ENCODE measurements at places on chromosomes 2 and 18.

- no peak for DNase-seq
These were observed 10.1 kb upstream of the LCLAT1 start for GRCh38 chr2:30436859-30437435.

GRCh38 chr2:241924069-241924908 is 54.8 kb downstream of the RTP5 start:
- DNase-seq, result no peak

DNA sequence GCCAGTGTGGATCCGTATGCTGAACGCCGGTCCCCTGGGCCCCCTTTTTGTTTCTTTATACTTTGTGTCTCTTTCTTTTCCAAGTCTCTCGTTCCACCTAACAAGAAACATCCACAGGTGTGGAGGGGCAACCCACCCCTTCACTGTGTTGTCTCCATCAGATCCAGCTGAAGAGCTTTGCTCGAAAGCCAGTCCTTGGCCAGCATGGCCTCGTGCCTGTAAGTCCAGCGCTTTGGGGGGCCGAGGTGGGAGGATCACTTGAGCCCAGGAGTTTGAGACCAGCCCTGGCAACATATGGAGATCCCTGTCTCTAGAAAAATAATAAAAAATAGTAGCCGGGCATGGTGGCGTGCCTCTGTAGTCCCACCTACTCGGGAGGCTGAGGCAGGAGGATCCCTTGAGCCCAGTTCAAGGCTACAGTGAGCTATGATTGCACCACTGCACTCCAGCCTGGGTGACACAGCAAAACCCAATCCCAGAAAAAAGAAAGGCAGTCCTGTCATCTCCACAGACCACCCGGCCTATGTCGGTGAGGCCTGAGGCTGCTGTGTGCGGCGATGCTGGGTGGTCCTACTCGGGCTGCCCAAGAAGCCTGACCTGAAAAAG is 3.4 kb upstream of the HSBP1L1 start:
- DNase-seq, result no peak

DNA sequence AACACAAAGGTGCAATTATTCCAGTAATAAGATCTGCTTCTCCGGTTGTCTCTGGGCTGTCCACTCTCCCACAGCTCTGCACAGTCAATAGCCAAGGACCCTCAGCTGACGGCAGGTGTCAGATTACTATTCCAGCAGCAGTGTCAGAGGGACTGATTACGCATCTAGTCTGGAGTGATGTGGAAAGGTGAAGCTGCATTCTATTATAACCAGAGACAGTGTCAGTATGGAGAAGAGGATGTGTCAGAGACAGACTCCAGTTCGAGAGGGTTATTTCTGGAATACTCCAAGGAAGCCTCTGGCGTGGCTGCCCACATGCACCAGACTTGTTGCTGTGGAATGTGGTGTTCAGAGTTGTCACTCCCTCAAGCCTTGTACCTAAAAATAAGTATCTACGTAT is 163.6 kb upstream of the TMEM200C start:
- DNase-seq, result peak; percentile 26

DNA sequence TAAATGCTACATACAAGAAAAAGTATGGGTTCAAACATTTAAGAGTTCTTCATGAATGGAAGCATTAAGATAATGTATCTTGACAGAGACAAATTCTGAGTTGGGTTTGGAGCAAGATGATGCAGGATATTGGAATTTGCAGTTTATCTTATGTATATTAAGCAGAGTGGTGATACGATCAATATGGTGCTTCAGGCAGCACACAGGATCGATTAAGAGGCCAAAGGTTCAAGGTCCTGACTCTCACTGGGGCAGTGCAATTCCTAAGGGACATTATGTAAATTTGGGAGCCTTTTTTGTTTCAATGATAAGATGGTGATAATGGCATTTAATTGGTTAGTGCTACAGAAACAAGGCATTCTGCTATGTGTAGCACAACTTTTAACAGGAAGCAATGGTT is 381.9 kb downstream of the KCNJ3 start:
- no peak for DNase-seq

DNA sequence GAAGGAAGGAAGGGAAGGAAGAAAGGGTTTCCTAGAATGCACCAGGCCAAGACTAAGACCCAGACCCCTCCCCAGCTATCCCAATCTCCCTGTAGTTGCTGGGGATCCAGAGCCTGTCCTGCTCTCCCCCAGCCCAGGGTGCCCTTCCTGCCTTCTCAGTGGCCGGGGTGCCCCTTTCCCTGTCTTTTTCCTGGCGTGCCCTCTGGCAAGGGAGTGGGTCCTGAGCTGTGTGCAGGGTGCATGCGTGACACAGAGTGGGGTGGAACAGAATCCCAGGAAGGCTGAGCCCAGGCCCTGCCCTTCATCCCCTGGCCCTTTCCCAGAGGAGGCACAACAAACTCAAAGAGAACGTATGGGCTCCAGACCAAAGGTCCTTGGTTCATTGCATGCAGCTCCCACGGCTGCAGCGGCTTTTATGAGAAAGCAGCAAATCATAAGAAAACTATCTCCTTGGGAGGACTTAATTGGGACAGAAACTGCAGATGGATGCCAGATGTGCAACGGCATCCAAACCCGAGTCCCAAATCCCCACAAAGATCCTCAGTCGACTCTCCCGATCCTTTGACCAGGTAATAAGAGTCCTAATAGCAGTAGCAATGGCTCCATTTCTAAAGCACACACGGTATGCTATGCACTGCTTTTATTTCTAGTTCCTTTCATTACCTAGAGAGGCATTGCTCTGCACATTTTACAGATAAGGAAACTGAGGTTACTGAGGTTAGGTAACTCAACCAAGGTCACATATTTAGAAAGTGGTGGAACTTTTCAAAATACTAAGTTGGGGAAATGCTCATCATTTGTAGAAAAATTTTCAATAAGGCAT is 12.7 kb upstream of the ARID5A start:
- no peak for DNase-seq

GRCh38 chr2:158664987-158665386 is 130.1 kb upstream of the DAPL1 start:
- DNase-seq, result peak; percentile 32

GRCh38 chr2:43348908-43349661 is 122.7 kb upstream of the ZFP36L2 start:
- no peak for DNase-seq

- DNase-seq, result peak; percentile 28
These were observed 2.1 kb upstream of the CXCR1 start for GRCh38 chr2:218168635-218169462.

DNA sequence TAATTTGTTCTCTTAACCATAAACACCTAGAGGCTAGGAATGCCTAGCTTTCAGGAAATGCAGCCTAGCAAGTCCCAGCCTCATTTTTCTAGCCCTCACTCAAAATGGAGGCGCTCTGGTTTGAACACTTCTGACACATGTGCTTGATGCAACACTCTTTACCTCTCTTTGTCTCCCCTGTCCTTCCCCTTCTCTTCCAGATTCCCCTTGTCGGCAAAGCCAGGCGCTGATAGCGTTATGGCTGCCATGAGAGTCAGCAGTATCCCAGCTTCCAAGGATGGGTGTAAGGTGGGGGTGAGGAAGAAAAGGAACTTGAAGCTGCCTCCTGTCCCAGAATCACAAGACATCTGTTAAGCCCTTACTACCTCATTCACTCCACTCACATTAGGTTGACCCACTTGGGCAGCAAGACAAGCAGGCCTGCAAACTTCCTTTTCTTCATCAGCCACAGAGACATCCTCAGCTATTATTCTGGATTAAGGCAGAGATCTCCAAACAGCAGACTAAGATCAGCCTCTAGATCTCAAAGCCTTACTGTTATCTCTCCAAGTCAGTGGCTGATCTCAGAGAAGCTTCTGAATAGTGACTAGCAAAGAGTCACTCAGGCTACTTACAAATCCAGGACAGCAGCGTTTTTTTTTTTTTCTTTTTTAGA is 1.9 kb upstream of the ST3GAL5 start:
- no peak for DNase-seq

DNA sequence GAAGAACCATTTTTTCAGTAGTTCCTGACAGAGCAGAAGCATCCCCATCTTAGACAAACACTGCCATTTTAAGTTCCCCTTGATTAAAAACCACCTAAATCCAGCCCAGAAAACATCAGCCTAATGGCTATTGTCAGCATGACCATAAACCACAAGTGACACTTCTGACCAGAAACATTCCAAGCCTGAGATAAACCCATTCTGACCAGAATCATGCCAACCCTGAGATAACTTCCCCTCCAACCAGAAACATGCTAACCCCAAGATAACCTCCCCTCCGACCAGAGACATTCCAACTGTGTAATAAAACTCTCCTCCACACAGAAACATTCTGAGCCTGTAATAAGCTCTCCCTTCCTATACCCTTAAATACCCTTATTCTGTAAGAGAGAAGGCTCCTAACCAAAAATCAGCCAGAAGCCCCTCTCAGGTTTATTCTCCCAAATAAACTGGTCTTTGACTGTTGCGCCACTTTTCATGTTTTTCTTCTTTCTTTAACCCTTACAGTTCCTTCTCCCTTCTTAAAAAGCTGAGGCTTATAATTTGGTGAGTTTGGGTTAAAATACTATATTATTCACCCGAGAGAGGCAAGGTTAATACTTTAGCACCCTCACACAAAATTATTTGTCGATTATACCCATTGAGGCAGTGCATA is 149.7 kb downstream of the HNMT start:
- no peak for DNase-seq

- DNase-seq, result no peak
These were observed 13.5 kb downstream of the TEX51 start for GRCh38 chr2:126912201-126912600.

DNA sequence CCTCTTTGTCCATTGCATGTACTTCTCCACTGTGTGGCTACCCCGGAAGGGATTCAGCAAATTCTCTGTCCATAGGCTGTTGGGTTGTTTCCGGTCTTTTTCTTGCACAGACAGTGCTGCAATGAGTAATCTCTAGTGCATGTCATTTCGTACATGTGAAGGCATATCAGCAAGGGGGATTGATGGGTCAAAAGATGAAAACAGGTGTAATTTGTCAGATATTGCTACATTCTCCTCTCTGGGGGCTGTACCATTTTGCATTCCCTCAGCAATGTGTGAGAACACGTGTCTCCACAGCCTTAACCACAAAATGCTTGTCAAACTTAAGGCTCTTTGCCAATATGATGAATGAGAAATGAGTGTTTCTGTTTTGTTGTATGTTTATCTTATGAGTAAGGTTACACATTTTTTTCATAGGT is 60.5 kb downstream of the KLHL29 start:
- no peak for DNase-seq

GRCh38 chr2:57892920-57893319 is 153.7 kb upstream of the VRK2 start:
- no peak for DNase-seq

- DNase-seq, result no peak
These were observed 184.2 kb upstream of the COL3A1 start for GRCh38 chr2:188789951-188790350.

- DNase-seq, result no peak
These were observed 9.9 kb downstream of the MOB1A start for GRCh38 chr2:74168739-74169138.

- peak; percentile 86 for DNase-seq
These were observed 2.2 kb downstream of the ST3GAL5 start for GRCh38 chr2:85886590-85886989.

GRCh38 chr2:241177526-241178334 is 10.7 kb upstream of the ANO7 start:
- DNase-seq, result no peak

- DNase-seq, result peak; percentile 46
These were observed 49.9 kb downstream of the ALPK2 start for GRCh38 chr18:58578835-58579560.

GRCh38 chr2:75276093-75277029 is 77.0 kb upstream of the TACR1 start:
- DNase-seq, result peak; percentile 14

GRCh38 chr2:212311807-212312404 is 226.7 kb downstream of the ERBB4 start:
- DNase-seq, result no peak

DNA sequence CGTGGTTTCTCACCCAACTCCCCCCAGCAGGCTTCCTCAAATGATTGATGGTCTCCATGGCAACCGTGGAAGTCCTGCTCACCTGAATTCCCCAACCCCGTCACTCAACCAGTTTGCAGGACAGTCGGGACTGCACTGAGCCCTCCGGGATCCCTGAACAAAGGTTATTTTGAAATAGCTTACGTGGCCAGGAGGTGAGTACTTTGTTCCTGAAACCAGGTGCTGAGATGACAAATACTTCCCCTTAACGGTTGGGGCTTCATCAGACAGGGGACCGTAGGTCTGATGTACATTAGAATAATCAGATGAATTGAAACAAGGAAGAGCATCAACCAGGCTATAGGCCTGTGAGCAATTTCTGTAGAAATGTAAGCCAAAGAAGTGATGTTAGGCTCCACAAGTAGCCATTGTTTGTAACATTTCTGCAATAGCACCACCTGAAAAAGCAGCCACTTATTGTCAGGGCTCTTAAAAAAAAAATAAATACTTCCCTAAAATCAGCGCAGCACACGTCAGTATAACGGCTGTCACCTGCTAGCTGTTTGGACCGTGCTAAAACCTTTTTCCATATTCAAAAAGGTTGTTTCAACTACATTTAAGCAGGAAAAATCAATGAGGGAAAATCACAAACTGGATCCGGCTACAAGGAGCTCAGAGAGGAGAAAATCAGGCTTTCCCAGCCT is 206.4 kb upstream of the ID2 start:
- no peak for DNase-seq

GRCh38 chr2:9001229-9001628 is 2.3 kb downstream of the MBOAT2 start:
- no peak for DNase-seq

DNA sequence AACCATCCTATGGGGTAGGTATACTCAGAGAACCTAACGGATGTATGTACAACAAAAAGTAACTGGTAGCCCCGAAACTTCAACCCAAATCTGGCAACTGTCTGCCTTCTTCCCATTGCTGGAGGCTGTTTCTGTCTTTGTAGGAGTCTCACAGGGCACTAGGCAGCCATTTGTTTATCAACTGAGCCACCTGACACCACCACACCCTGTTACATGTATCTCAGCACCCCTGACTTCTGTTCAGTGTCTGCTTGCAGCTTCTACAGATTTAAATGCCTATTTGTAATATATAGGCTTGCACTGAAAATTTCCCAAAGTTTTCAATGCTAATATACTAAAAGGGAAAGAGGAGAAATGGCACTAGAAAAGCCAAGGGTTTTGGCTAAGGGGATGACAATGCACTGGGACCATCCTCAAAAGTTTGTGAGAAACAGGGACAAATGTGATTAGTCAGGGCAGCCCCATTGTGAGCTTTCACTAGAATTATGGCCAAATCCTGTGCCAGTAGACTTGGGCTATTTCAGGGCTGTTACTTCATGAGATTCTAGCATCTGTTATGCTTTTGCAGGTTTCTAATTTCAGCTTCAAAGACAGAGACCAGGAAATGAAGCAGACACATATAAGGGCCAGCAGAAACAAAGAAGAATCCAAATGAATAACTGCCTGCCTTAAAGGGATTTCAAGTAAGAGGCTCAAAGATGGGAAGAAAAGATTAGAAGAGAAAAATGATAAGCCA is 103.3 kb downstream of the MYO5B start:
- no peak for DNase-seq
